ENCODE measurements at places on chromosomes 2 and 18.

- no peak for DNase-seq
These were observed 5.9 kb downstream of the OTOF start for GRCh38 chr2:26471766-26472706.

- no peak for DNase-seq
These were observed 1.4 kb upstream of the BCL2 start for GRCh38 chr18:63320975-63321265.

DNA sequence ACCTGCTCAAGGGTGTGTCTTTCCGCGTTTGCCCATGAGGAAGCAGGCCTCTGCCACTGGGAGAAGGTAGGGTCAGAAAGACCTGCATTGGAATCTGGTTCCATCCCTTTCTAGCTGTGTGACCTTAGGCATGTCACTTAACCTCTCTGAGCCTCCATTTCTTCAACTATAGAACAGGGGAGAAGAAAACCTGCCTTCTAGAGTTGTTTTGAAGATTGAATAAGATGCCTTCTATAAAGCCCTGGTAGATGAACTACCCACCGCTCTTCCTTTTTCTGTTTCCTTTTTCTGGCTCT, 507 bp downstream of the NAT8 start:
- DNase-seq, result no peak

- DNase-seq, result no peak
These were observed 87.6 kb downstream of the TTC27 start for GRCh38 chr2:32715391-32715841.

DNA sequence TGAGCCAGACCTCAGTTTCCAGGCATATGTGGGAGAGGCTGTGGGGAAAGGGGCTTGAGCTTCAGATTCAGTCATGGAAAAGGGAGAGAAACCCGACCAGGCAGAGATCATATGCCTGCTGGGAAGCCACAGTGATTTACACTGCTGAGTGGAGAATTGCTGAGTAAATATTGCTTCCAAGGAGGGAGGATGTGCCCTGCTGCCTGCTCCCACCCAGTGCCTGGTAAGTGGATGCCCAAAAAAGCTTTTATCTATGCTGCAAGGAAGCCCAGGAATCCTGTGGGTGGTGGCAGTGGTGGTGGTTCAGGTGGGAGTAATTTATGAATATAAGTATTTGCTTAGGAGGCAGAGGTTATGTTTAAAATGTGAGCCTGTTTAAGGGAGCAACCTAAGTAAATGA, 39.5 kb downstream of the INO80C start:
- no peak for DNase-seq

DNA sequence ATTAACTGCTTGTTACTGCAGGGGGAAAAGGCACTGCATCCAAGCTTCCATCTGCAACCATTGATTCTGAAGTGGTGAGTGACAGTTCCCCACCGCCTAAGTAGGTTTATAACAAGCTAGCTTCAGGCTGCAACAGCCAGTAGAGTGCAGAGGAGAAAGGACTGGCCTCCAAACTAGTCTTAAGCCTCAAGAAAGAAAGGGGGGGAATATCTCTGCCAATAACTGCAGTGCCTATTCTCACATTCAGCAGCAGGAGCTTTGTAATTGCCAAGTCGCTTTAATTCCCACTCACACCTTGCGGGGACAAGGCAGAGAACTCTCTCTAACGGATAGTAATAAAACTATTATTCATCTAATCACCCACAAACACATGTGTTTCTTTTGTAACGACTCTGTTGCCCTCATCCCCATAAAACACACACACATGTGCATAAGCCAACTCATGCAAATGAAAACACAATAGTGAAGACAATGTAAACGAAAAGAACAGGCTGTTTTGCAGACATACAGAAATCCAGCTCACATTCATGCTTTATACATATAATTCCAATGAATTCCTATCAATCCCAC, 1963.3 kb upstream of the PIK3C3 start:
- DNase-seq, result no peak

All from C1 segment of cervical spinal cord (tissue), 14 donors.